Breast epithelium (tissue), 4 donors: ENCODE measurements at places on chromosomes 6 and 20. TPM values are rescaled to one million over a fixed set of nuclear protein-coding genes. Genes with fewer than 3 reads are reported as not detected.

GRCh38 chr6:134739299-134740026 lies 210.4 kb downstream of the ALDH8A1 start:
- H3K36me3 ChIP-seq, result no peaks in the 10 kb centered on the region
- H3K4me3 ChIP-seq, result no peak overlapping the region
- DNase-seq, result no peak
- no peaks in the 10 kb centered on the region for H3K27me3 ChIP-seq
- no peaks in the 10 kb centered on the region for H3K4me1 ChIP-seq
- no peak overlapping the region for H3K27ac ChIP-seq

- peak overlapping the region; percentile 89 for H3K4me3 ChIP-seq
- no peaks in the 10 kb centered on the region for H3K27me3 ChIP-seq
- H3K4me1 ChIP-seq, result peaks cover 5% of the 10 kb centered on the region
- no peak for DNase-seq
- no peaks in the 10 kb centered on the region for H3K36me3 ChIP-seq
Measured at GRCh38 chr6:18263418-18264218, 712 bp downstream of the DEK start.

- H3K36me3 ChIP-seq, result no peaks in the 10 kb centered on the region
- DNase-seq, result no peak
- peak overlapping the region; percentile 48 for H3K27ac ChIP-seq
- H3K4me1 ChIP-seq, result no peaks in the 10 kb centered on the region
- no peak overlapping the region for H3K4me3 ChIP-seq
- H3K27me3 ChIP-seq, result no peaks in the 10 kb centered on the region
Measured at GRCh38 chr6:138655828-138656227, 117.7 kb upstream of the CCDC28A start.

- H3K36me3 ChIP-seq, result no peaks in the 10 kb centered on the region
- no peak for DNase-seq
- H3K27me3 ChIP-seq, result no peaks in the 10 kb centered on the region
- no peaks in the 10 kb centered on the region for H3K4me1 ChIP-seq
- no peak overlapping the region for H3K4me3 ChIP-seq
Measured at GRCh38 chr6:83371423-83371822, 59.4 kb downstream of the ME1 start.

DNA sequence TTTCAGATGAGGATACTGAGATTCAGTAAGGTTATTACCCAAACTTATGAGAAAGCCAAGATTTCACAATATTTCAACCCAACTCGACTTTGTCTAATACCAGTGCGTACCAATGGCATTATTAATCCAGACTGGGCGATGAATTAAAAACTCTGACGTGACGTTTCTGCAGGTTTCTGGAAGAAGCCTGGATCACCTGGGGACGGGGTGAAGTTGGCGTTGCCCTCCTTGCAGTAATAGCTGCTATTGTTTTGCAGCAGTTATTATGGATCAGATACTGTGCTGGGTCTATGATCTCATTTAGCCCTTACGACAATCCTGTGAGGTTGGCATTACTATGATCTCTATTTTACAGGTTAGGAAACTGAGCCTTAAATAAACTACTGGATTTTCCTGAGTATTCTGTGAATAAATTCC lies 569 bp upstream of the CDC5L start:
- no peaks in the 10 kb centered on the region for H3K27me3 ChIP-seq
- H3K27ac ChIP-seq, result peak overlapping the region; percentile 95
- H3K4me1 ChIP-seq, result peaks cover 6% of the 10 kb centered on the region

GRCh38 chr20:36439040-36439730 lies 102.1 kb upstream of the MYL9 start:
- DNase-seq, result peak; percentile 31
- no peaks in the 10 kb centered on the region for H3K36me3 ChIP-seq
- H3K27ac ChIP-seq, result no peak overlapping the region
- no peak overlapping the region for H3K4me3 ChIP-seq
- no peaks in the 10 kb centered on the region for H3K27me3 ChIP-seq

GRCh38 chr20:50100552-50100951 lies 12.4 kb downstream of the UBE2V1 start:
- H3K4me1 ChIP-seq, result no peaks in the 10 kb centered on the region
- DNase-seq, result no peak
- H3K27ac ChIP-seq, result no peak overlapping the region
- no peaks in the 10 kb centered on the region for H3K36me3 ChIP-seq
- no peak overlapping the region for H3K4me3 ChIP-seq

- no peaks in the 10 kb centered on the region for H3K4me1 ChIP-seq
- H3K27ac ChIP-seq, result no peak overlapping the region
- H3K4me3 ChIP-seq, result no peak overlapping the region
- no peaks in the 10 kb centered on the region for H3K36me3 ChIP-seq
Measured at GRCh38 chr6:119749335-119749734, 399.8 kb upstream of the MAN1A1 start.

DNA sequence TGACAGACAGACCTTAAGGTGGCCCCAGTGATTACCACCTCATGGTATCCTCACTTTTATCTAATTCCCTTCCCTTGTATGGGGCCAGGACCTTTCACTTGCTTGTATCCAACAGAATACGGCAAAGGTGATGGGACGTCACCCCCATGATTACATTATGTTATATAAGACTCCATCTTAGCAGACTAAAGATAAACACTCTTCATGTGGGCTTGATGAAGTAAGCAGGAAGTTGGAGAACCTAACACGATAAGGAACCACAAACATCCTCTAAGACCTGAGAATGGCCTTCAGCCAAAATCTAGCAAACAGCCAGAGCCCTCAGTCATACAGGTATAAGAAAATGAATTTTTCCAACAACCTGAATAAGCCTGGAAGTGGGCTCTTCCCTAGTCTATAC lies 8.0 kb downstream of the SLC17A3 start:
- no peak overlapping the region for H3K4me3 ChIP-seq
- H3K36me3 ChIP-seq, result no peaks in the 10 kb centered on the region
- no peaks in the 10 kb centered on the region for H3K4me1 ChIP-seq
- no peaks in the 10 kb centered on the region for H3K27me3 ChIP-seq

GRCh38 chr6:46024124-46024769 lies 8.6 kb upstream of the CLIC5 start:
- no peaks in the 10 kb centered on the region for H3K27me3 ChIP-seq
- no peaks in the 10 kb centered on the region for H3K4me1 ChIP-seq
- no peak for DNase-seq
- H3K36me3 ChIP-seq, result no peaks in the 10 kb centered on the region
- H3K4me3 ChIP-seq, result no peak overlapping the region
- H3K27ac ChIP-seq, result no peak overlapping the region

GRCh38 chr6:82017288-82017687 lies 230.3 kb downstream of the IBTK start:
- no peaks in the 10 kb centered on the region for H3K27me3 ChIP-seq
- no peak overlapping the region for H3K4me3 ChIP-seq
- H3K36me3 ChIP-seq, result no peaks in the 10 kb centered on the region

DNA sequence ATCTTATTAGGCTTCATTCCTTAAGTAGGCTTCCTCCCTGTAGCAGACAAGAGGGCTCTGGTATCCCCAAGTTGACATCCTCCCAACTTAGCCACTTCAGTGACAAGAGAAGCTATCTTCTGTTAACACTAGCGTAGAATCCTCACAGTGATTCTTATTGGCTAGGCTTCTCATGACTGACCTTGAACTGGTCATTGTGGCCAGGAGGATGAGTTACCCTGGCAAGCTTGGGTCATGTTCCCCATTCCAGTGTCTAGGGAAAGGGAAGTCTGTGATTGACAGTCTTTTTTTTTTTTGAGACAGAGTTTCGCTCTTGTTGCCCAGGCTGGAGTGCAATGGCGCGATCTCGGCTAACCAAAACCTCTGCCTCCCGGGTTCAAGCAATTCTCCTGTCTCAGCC lies 7.1 kb downstream of the CDKAL1 start:
- DNase-seq, result no peak
- no peaks in the 10 kb centered on the region for H3K4me1 ChIP-seq
- no peaks in the 10 kb centered on the region for H3K27me3 ChIP-seq
- H3K36me3 ChIP-seq, result no peaks in the 10 kb centered on the region
- H3K27ac ChIP-seq, result no peak overlapping the region

- H3K4me3 ChIP-seq, result no peak overlapping the region
- no peaks in the 10 kb centered on the region for H3K36me3 ChIP-seq
- H3K27me3 ChIP-seq, result no peaks in the 10 kb centered on the region
- no peaks in the 10 kb centered on the region for H3K4me1 ChIP-seq
- DNase-seq, result no peak
- H3K27ac ChIP-seq, result no peak overlapping the region
Measured at GRCh38 chr6:18368277-18369105, 18.7 kb upstream of the RNF144B start.

GRCh38 chr6:148854992-148855391 lies 108.2 kb downstream of the UST start:
- no peaks in the 10 kb centered on the region for H3K36me3 ChIP-seq
- no peaks in the 10 kb centered on the region for H3K27me3 ChIP-seq
- no peak overlapping the region for H3K27ac ChIP-seq
- H3K4me1 ChIP-seq, result no peaks in the 10 kb centered on the region

- H3K36me3 ChIP-seq, result no peaks in the 10 kb centered on the region
- H3K27me3 ChIP-seq, result no peaks in the 10 kb centered on the region
- H3K4me1 ChIP-seq, result no peaks in the 10 kb centered on the region
Measured at GRCh38 chr6:21710216-21710615, 116.7 kb downstream of the SOX4 start.

GRCh38 chr6:20533746-20534294 lies 437 bp upstream of the CDKAL1 start:
- no peaks in the 10 kb centered on the region for H3K4me1 ChIP-seq
- no peaks in the 10 kb centered on the region for H3K36me3 ChIP-seq
- peak overlapping the region; percentile 77 for H3K4me3 ChIP-seq

GRCh38 chr6:49606721-49607390 lies 29.8 kb downstream of the RHAG start:
- no peak overlapping the region for H3K27ac ChIP-seq
- no peaks in the 10 kb centered on the region for H3K27me3 ChIP-seq
- no peak for DNase-seq
- no peaks in the 10 kb centered on the region for H3K36me3 ChIP-seq

DNA sequence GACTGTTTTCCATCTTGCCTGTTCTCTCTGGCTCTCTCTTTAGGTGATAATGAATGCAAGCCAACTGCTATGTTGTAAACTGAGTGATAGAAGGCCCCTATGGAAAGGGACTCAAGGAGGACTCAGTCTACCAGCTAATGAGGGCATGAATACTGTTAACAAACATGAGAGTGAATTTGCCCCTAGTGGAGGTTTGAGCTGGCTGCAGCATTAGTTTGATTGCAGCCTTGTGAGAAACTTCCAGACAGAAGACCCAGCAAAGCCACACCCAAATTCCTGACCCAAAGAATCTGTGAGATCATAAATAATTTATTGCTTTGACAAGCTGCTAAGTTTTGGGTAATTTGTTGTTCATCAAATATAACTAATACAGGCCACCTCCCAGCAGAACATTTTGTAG lies 50.0 kb upstream of the PLCB1 start:
- no peaks in the 10 kb centered on the region for H3K4me1 ChIP-seq
- no peak overlapping the region for H3K27ac ChIP-seq
- H3K27me3 ChIP-seq, result no peaks in the 10 kb centered on the region
- no peak for DNase-seq
- H3K4me3 ChIP-seq, result no peak overlapping the region
- H3K36me3 ChIP-seq, result no peaks in the 10 kb centered on the region

Gene ELOVL2
- 0.64 TPM for total RNA-seq

Gene PDYN
- total RNA-seq, result not detected

Gene PKIB
- 1.6 TPM for total RNA-seq

Gene PKHD1
- 0.44 TPM for total RNA-seq

Gene FAM184A
- 7.5 TPM for total RNA-seq

Gene BMP6
- 11.1 TPM for total RNA-seq

Gene RIPOR2
- 13.8 TPM for total RNA-seq

Gene PSMB8
- total RNA-seq, result 44.9 TPM

Gene LY6G6C
- not detected for total RNA-seq

Gene SPATS1
- not detected for total RNA-seq
